ENCODE measurements at places on chromosomes 16 and 17.

DNA sequence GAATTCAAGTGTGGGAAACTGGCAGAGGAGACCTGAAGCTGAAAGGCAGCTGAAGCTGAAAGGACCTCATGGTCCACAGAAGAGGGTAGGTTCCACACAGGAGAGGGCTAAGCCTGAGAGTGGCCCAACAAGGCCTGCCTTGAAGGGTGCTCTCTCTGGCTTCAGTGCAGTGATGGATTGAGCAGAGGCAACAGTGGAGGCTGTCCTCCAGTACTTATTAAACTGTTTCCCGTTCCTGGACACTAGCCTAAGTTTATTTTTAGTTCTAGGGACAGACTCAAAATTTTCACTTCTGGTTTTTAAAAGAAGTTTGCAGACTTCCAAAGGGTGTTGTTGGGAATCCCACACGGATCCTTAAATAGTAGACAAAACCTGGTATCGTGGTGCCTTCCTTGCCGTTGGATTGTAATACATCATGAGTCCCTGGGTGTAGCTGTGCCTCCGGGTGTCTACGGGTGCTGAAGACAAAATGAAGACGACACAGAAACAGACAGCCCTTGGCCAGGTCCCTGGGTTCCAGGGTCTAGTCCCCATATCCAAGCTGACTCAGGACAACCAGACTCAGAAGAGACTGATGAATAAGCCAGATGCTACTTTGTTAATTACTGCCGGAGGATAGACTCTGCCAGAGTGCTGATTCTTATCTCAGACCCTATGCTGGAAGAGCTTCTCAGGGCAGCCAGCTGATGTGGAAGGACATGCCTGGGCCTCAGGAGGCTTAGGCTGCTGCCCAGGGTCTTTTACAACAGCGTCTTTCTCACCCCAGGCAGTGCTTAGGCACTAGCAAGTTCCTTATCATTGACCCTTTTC lies 7.1 kb upstream of the CMTM4 start:
- DNase-seq, result no peak

GRCh38 chr17:57623620-57624019 lies 121.5 kb downstream of the CCDC182 start:
- DNase-seq, result no peak

- no peak for DNase-seq
Observed at GRCh38 chr17:50375858-50376538, 3.0 kb downstream of the EME1 start.

DNA sequence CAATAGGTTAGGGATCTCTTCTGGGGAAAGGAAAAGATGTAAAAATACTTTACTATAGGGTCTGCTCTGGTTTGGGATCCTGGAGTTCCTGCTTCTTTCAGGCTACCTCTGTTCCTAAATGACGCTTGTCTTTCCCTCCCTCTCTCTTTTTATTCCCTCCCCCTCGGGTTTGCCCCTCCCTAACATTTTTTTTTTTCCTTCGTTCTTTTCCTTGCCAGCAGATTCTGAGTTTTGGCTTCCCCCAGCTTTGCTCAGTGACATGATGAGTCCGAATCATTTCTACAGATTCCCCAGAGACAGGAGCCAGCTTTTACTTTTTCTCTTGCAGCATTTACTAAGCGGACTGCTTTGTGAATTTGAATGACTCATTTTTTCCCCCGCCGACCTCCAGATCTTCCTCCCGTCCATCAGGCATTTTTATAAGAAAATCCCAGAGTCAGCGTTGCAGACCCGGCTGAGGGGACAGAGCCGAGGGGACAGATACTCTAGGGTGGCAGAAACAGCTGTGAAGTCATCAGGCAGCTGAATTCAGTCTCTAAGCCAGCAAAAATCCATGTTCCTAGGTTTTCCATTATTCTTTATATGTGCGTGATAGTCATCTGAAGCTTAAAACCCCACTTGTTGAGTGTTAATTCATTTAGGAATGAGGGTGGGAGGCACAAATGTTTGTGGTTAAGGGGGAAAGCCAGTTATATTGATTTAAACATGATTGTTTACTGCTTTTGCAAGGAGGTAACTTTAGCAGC lies at the start of gene TMEM100:
TSS of gene TMEM100 (minus strand) at position 123 of the 746 bp plus-strand sequence. CDS start 1,794 bp downstream, outside the sequence.
- DNase-seq, result no peak

DNA sequence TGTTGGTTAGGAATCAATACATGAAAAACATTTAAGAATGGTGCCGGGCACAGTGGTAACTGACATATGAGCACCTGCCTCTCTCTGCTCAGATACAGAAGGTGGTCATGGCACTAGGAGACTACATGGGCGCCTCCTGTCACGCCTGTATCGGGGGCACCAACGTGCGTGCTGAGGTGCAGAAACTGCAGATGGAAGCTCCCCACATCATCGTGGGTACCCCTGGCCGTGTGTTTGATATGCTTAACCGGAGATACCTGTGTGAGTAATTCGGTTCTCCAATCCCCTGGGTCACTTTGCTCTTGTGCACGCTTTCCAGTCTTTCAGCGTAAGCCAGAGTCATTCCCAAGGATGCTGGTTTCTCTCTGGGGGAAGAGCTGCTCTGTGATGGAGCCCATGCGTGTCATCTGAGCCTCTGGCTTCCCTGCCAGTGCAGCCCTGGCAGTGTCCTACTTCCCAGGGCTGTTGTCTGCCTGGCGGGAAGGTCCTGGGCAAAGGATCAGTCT lies 3.0 kb upstream of the CD68 start:
- DNase-seq, result no peak

DNA sequence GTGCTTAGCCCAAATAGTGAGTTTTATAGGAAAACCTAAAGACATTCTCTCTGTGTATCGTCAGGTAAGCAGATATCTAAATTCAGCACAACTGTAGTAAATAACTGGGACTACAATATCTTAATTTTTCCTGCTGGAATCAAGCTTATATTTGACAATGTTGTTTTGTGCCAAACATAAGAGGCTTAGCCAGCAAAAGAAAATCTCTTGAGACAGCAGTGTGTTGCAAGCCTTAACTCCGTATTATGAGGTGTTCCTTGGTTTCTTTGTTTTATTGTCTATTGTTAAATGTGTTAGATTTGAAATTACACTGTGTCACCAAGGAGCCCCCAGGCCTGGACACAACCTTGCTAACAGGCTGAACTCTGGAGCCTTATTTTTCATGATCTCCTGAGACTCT lies 1570.6 kb upstream of the GOT2 start:
- no peak for DNase-seq

- no peak for DNase-seq
Observed at GRCh38 chr17:73489991-73490390, 154.3 kb downstream of the SDK2 start.

GRCh38 chr17:7048968-7049367 lies 5.1 kb upstream of the SLC16A11 start:
- no peak for DNase-seq

DNA sequence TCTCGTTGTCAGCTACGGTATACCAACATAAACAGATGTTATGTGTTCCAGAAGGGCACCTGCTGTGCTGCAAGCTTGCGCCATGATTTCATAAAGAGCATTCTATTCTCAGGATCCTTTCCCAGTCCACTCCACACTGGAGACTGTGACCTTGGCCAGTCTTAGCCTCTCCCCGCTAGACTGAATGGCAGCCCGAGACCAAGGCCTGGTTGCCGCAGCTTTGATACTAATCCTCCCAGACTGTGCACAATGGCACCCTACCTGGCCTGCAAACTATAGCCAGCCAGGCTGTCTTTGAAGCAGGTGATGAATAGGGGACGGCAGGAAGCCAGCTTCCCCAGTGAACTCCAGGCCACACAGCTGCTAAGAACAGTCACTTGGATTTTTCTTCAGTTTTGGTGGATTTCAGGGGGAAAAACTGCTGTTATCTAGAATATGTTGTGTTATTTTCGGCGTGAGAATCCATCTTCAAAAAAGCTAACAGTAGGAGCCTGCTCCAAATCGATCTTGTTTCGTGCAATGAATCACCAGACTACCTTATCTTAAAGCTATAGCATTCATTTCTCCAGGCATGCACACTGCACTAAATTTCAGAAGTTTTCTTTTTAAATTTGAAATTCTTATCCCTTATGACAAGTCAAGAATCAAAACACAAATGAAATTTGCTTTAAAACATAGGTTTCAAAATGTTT lies 289.0 kb downstream of the CEP112 start:
- no peak for DNase-seq

DNA sequence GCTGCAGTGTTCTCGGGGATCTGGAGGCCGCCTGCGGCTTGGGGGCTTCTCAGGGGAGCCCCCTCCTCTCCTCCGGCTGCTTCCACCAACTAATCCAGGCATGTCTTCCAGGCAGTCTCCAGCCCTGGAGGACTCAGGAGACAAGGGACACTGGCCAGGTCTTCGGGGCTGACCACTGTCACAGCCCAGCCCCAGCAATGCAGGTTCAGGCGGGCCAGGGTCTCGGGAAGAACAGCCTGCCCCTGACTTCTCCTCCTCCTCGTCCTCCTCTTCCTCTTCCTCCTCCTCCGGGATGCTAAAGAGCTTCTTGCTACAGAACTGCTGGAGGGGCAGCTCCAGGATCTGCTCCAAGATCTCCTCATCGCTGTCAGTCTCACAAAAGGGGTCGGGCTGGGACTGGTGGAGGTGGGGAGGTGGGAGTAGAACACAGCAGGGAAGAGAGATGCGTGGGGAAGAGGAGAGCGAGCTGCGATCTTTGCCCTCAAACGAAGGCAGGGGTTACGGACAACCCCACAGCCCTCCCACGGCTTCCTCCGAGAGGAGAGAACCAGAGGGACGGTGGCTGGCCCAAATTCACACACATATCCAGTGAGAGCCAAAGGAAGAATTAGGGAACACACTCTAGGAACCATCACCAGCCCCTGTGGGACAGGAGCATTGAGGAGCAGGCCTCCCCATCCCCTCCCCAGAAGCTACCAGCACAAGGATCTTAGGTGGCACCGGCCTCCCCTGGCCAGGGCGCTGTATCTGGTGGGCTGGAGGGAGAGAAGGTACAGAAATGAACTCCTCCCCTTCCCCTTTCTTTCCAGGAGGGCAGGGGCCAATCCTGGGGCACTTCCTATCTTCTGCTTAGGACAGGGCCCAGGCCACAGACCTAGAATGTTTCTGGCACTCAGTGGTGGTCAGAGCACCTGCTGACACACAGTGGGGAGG lies 19.3 kb downstream of the TSPOAP1 start:
- DNase-seq, result no peak

GRCh38 chr16:62642677-62643076 lies 606.4 kb upstream of the CDH8 start:
- DNase-seq, result no peak

GRCh38 chr16:87963400-87963799 lies 12.2 kb downstream of the BANP start:
- peak; percentile 53 for DNase-seq

DNA sequence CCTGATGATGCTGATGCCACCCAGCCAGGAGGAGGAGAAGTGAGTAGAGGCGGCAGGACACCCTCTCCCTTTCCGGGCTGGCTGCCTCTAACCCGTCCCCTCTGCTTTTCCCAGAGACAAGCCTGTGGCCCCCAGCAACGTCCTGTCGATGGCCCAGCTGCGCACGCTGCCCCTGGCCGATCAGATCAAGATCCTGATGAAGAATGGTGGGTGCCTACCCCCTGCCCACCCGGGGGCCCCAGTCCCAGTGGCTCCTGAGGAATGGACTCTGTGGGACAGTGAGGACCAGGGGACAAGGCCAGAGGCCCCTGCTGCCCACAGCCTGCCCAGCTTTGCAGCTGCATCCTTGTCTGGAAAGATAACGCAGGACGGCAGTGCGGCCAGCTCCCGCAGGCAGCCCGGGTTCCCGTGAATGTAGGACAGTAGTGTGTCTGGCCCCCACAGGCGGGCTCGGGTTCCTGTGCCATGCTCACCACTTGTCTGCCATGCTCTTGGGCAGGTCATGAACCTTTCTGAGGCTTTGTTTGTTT lies 19.9 kb downstream of the POLR3E start:
- DNase-seq, result no peak

- no peak for DNase-seq
Observed at GRCh38 chr17:15957608-15958307, 12.8 kb downstream of the ADORA2B start.

DNA sequence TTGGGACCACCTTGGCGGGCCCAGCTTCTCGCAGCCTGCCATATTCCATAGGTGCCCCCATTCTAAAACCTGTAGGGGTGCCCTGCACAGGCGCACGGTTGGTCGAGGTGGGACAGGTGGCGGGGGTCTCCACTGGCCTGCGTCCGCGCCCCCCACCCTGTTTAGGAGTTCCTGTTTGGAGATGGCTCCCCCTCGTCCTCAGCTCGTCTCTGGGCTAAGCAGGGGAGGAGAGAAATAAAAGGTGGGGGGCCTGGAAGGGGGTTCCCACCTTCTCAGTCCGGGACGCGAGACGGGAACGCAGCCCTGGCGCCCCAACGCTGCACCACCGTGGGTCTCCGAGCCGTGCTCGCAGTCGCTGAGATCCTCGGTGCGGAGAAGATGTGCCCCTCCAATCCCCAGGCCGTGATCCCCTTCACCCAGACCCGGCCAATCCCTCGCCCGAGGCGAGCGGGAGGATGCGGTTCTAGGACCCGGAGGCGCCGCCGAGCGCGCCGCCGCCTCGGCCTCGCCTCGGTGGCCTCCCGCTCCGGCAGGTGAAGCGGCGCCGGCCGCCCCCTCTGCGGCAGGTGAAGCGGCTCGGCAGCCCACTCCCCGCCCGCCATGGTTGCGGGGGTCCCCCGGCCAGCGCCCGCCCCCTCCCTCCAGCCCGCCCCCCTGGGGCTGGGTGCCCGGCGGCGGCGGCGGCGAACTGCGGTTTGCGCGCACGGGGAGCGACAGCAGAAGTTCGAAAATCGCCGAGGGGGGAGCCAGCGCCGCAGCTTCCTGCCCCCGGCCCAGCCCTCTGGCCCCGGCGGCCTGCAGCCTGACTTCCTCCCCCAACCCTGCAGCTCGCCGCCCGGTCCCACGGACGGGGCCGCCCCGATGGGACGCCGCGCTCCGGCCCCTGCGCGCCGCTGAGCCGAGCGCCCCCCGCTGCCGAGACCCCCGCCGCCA lies at the start of gene FMNL1:
TSS of gene FMNL1 (plus strand) at position 805 of the 933 bp plus-strand sequence. CDS start 240 bp downstream, outside the sequence.
- no peak for DNase-seq

GRCh38 chr17:42289611-42290181 lies 1.4 kb downstream of the STAT5A start:
- DNase-seq, result no peak

- DNase-seq, result no peak
Observed at GRCh38 chr16:80606221-80606766, 65.5 kb downstream of the DYNLRB2 start.

- no peak for DNase-seq
Observed at GRCh38 chr17:29584452-29585079, 4.9 kb downstream of the GIT1 start.

DNA sequence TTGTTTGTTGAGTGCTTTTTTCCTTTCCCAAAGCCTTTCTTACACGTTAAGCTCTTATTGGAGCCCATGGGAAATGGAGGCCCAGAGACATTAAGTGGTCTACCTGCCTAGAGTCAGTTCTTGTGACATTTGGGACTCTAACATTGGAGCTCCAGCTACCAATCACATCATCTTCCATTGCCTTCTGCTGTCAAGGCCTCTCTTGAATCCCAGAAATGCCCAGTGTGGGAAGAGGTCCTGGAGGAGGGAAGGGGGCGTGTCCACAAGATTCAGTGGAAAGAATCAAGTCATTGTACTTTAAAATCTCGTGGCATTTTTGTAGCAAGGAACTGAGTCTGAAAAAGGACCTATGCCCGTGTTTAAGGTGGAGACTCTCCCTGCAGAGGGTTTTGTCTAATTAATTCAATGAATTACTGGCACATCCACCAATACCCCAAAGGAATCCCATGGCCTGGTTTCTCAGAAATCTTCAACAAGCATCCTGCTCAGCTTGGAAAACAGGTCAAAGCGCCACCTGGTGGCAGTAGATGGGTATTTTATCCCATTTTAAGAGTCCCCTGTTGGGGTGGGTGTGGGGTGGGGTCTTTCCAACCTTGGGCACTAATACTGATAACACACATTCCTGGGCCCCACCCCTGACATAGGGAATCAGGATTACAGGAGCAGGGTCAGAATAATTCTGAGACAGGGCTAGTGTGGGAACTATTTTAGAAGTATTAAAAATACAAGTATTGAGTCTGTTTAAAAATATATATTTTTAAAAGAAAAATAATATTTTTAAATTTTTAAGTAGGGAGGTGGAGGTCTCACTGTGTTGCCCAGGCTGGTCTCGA lies 24.6 kb downstream of the GPT2 start:
- DNase-seq, result peak; percentile 37

Measured in stimulated activated CD4-positive, alpha-beta T cell treated with anti-CD3 and anti-CD28 coated beads, Interleukin-1b, Interleukin-23, amount 100 ng/mL, for 24 hours (primary cell).